Fibroblast of skin of right biceps (primary cell): ENCODE measurements at places on chromosomes 3 and 15.

- no peak for DNase-seq
Measured at GRCh38 chr15:89812011-89812846, 2.4 kb downstream of the ANPEP start.

DNA sequence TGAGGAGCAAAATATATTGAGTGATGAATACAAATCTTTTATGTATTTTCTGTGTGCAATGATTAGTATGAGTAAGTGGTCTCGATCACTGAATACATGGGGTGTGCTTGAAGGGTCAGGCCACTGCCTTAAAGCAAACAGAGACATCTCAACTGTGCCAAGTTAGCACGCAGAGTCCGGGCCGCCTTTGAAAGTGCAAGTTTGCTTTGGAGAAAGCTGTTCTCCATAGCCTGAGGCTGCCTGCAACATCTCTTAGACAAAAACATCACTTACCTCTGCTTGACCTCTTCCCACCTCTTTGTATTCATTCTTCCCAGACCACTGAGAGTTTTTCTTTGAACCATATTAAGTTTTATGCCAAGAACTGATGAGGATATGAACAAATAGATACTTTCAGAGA, 267.0 kb downstream of the ZBTB20 start:
- no peak for DNase-seq

DNA sequence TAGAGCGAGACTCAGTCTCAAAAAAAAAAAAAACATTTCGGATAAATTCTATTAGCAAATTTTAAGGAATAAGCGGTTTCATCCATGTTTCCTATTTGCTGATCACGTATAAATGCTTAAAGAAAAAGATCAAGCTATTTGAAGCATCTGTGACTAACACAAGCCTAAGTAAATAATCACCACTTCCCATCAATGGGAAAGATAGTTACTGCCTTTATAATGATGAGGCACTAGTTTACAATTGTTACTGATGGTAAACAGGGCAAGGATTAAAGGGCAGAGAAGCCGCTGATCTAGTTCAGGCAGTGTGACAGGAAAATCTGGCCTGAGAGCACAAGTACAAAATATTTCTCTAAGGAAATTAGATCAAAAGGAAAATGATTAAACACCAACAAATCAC, 13.7 kb downstream of the CLPX start:
- no peak for DNase-seq

DNA sequence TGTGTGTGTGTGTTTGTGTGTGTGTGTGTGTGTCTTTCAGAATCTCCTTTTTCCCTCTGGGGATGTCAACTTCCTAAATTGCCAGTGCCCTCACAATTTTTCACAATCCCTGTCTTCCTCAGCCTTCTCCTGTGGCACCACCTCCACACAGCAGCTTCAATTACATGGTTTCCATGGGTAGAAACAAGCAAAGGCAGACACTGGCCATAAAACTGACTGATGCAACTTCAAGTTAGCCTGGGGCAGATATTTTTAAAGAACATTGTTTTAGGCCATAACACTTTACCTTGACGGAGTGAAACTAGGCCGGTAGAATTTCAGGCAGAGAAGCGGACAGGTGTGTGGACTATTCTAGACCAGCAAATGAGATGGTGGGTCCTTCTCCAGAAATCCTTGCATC, 405.8 kb upstream of the SUCLG2 start:
- DNase-seq, result no peak

DNA sequence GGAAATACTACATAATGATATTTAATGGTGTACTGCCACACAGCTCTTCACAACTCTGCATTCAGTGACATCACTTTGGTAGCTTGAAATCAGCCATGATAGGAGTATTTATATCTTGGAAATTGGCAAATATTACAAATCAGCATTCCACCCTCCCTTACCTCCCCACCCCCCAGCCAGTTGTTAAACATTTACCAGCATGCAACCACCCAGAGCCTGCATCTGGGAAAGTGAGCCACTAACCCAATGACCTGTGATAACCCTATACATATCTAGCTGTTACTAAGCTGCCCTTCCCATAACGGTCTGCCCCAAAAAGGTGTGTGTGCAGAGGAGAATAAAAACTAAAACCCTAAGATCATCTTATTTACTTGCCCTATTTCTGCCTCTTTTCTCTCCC, 44.6 kb upstream of the SATB1 start:
- DNase-seq, result no peak

DNA sequence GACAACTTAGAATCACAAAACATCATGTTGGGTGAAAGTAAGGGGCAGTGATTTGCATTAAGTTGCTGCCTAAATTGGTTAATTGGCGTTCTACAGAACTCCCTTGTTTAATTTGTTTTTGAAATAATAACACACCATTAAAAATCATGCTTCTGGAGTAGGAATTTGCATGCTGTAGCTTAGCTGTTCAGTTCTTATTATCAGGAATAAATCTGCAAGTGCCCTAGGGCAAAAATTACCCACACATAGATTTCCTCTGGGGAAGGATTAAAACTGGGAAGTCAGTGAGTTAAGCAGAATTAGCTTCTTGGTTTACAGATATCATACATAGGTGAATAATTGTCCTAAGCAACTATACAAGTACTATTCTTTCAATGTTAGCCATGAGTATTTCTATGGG, 381.6 kb upstream of the NAALADL2 start:
- DNase-seq, result no peak

- no peak for DNase-seq
Measured at GRCh38 chr3:69145688-69146087, 23.3 kb upstream of the LMOD3 start.

DNA sequence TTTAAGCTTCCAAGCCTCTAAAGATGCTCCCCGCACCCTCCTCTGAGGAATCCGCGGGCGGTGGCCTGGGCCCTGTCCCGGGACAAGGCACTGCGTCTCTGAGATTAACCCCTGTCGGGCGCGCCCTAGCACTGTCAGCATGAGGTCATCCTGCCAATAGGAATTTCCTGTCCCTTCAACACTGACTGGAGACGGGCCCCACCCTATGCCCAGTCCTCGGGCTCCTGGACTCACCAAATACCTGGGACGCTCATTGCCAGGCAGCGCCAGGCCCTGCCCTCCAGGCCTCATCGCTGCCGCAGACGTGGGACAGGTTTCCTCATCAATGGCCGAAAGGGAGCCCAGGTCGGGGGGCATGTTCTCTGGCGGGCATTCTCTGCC, 67.6 kb upstream of the SH3GL3 start:
- peak; percentile 52 for DNase-seq

DNA sequence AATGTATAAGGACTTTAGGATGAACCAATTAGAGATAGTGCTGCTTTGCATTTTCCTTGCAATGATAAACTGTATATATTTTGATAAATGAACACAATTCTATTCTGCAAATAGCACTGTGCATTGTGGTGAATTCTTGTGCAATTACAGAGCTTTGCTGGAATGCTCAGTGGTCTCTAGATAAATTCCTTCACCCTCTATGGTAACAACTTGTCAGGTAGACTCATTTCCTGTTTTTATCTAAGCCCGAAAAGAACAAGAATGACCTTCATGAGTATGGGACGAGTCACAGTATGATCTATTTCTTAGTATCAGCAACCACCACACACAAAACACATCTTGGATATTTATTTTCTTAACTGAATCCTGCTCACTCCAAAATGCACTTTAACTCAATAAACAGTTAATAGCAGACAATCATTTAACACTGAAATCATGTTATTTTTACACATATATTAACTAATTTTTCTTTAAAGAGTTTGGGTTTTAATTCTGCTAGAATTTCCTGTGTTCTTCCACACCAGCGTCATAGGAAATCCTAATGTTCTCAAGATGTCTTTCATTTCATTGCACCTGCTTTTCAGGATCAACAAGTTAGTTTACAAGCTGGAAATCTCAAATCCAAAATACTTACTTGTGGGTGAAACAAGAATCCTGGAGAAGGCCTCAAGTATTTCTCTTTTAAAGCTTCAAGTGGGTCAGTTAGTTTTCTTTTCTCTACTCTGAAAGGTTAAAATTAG, 551.2 kb downstream of the MECOM start:
- peak; percentile 94 for DNase-seq

GRCh38 chr15:73786538-73786937, 33.4 kb upstream of the INSYN1 start:
- DNase-seq, result no peak

GRCh38 chr3:45055032-45055410, 28.9 kb downstream of the CLEC3B start:
- peak; percentile 82 for DNase-seq

DNA sequence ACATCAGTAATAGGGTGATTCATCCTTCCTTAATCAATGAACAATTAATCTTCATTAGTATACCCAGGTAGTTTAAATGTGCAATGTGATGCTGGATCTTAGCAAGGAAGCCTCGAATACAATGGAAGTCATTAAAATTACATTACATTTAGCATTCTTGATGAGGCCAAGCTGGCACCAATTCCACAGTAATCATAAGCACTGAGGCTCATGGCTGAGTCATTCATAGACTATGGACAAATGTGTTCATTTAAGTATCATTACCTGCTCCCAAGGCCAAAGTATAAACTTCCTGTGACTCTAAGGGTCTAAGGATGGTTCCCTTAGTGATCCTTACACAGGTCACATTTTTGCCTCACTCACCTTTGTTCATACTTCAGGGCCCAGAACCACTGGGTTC, 266.4 kb upstream of the CDIN1 start:
- DNase-seq, result peak; percentile 70

DNA sequence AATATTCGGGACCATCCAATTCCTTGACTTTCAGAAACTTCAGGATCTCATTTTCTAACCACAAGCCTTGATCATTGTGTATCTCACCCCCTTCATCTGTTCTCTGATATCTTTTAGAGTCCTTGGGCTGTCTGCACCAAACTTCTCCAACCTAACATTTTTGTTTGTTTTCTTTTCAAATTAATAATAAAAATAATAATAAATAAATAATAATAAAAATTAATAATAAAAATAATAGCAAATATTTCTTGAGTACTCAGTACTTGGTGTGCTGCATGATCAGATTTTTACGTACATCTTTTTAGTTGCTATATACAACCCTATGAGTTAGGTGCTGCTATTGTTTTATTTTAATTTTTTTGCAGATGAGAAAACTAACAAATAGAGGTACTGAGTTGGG, 70.2 kb upstream of the TPRG1 start:
- no peak for DNase-seq

- DNase-seq, result no peak
Measured at GRCh38 chr3:61073566-61074165, 177.6 kb downstream of the FHIT start.

DNA sequence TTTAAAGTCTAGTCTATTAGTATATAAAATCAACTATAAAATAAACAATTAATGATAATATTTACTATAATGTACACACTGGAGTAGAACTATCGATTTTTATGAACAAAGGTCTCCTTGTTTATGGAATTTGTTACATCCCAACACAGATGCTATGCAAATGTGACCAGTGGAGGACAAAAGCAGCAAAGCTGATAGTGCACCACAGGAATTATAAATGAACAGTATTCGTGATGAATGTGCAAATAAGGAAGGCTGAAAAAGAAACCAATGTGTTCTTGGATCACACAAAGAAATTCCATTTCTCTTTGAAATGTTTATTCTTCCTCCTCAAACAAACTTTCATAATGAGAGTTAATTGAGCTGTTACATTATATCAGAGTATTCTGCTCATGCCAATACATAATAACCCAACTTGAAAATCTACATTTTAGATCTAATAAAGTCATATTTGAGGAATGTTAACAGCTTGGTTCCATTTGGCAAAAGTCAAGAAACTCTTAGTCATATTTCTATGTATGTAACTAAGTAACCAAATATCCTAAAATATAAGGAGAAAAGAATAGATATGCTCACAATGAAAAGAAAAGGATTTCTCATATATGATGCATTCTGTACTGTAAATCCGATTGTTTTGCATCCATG, 79.3 kb downstream of the NEK10 start:
- peak; percentile 53 for DNase-seq

DNA sequence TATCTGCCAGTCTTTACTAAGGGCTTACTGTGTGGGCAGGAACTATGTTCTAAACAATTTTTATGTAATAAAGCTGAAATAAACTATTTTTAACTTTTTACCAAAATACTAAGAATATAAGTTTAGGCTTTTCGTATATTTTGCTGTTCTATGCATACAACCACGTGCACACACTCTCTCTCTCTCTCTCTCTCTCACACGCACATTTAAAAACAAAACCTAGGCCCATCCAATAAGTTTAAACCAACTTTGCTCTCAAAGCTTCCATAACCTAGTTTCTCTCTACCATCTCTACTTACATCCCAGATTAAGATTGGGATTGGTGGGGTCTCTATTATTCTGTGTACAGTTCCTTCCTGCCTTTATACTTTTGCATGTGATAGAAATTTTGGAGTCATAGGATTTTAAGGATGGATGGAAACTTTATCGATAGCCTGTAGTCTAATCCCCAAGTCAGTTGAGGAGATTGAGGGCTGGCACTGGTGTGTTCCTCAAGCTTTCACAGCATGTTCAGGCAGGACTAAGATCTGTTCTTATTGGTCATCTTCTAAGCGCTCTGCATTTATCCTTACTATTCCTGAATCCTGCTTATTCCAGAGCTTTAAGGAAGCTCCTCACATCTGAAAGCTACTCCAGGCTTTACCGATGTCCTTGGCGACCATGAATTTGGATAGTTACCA, 1.8 kb downstream of the GPR171 start:
- DNase-seq, result no peak

DNA sequence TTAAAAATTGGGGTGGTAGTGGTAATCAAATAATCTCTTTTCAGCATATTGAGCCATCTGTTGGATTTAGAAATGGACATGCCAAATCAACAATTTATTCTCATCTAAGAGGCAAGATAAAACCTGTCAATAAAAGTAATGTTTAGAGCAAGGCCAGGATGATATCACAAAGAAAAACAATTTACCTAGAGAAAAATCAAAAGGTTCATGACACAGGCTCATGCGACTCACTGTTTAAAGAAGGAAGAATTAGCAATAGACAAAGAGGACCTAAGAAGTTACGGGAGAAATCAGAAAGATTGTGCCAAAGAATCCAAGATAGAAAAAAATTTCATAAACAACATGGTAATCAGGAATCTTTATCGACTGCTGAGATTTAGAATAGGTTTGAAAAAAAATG, 868.5 kb upstream of the GBE1 start:
- DNase-seq, result no peak

GRCh38 chr15:41331281-41331680, 1.1 kb downstream of the OIP5 start:
- no peak for DNase-seq

DNA sequence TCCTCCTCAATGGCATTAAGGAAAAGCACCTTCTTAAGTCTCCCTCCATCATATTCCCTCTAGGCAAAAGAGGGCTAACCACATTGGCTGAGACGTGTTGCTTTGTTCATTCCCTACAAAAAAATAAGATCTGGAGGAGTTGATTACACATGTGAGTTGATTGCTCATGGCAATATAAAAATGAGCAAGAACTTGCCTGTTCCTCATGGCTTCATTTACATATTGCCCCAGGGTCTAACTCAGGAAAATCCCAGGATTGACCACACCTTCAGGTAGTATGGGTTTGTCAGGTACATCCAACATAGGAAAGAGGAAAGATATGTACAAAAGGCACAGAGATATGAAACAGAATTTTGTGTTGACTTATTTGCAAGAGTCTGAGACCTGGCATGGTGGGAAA, 35.5 kb downstream of the NFKBIZ start:
- DNase-seq, result no peak

- DNase-seq, result no peak
Measured at GRCh38 chr3:53802256-53802880, 43.9 kb downstream of the CHDH start.
